ENCODE measurements at places on chromosomes 5 and 9.

DNA sequence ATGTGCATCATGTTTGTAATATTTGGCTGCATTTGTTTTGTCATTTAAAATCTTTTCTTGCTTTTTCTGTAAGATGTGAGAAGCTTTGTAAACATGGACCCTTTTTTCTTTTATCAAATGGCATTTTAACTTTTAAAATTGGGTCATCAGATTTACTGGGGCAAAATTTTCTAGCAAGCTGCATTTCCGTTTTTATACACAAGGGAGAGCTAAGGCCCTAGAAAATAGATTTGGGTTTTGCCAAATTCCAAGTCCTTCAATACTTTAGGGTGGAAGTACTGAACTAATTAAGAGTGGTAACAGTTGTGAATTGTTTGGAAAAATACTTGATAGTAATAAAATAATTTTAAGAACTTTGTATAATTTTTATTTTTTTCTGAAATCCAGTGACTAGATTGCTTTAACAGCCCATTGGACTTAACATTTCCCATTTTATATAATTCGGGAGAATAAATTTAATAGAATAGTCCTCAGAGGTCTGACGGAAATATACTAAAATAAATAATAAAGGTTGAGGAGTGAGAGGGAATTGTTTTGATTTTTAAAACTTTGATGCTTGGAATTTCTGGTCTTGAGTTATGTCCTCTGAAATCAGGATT lies 117.4 kb downstream of the SMARCA2 start:
- peak; percentile 35 for DNase-seq

DNA sequence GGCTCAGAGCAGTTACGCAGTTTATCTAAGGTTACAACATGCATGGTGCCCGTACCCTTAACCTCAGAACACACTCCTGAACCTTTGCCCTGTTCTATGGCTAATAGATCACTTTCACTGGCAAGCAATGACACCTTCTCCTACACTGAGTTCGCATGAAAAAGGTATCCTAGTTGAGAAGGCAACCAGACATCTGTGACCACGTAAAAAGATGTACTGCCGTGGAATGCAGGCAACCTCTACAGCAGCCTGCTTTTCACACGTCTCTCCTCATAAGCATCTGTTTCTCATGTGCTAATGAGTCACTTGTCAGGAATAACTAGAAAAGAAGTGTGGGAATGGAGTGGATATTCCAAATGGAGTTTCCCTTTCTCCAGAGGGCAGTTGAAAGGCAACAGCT lies 71.4 kb downstream of the FBXO38 start:
- DNase-seq = peak; percentile 86

DNA sequence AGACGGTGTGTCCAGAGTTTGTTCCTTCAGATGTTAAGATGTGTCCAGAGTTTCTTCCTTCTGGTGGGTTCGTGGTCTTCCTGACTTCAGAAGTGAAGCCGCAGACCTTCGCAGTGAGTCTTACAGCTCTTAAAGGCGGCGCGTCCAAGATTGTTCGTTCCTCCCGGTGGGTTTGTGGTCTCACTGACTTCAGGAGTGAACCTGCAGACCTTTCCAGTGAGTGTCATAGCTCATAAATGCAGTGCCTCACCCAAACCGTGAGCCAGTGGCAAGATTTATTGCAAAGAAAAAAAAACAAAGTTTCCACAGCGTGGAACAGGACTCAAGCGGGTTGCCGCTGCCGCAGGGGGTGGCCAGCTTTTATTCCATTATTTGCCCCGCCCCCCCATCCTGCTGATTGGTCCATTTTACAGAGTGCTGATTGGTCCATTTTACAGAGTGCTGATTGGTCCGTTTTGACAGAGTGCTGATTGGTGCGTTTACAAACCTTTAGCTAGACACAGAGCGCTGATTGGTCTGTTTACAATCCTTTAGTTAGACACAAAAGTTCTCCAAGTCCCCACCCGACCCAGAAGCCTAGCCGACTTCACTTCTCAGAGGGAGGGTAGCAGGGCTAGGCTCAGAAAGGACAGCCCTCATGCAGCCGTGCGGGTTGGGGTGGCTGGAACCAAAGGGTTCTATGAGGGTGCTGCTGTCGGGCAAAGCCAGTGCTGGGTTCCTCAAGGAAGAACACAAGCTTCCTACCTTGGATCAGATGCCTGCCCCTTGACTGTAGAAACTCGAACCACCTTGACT lies 9.1 kb upstream of the RNF130 start:
- DNase-seq = no peak

DNA sequence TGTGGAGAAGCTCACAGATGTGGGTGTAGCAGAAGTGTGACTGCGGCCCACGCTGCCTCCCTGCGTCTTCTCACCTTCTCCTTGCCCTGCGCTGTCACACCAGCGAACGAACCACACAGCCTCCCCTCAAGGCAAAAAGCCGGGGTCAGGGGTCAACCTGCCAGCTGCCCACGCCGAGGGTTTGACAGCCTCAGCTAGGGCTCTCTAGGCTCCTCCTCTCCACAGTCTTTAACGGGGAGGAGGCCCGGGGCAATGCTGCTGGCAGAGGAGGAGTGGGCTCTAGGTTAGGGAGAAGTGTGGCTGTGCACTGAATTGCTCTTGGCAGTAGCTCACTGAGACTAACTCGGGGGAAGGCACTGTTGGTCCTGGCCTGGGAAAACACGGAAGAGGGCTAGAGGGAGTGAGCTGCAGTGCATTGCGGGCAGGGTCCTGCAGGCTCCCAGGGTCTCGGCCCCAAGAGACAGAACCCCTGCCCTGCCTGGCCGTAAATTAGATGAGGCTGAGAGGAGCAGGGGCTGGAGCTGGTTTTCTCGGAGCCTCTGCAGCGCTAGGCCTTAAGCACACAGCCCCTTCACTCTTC lies 4.2 kb upstream of the TRIM52 start:
- DNase-seq = no peak

- peak; percentile 56 for DNase-seq
These were observed 187.2 kb upstream of the ZNF462 start for GRCh38 chr9:106675780-106676179.

DNA sequence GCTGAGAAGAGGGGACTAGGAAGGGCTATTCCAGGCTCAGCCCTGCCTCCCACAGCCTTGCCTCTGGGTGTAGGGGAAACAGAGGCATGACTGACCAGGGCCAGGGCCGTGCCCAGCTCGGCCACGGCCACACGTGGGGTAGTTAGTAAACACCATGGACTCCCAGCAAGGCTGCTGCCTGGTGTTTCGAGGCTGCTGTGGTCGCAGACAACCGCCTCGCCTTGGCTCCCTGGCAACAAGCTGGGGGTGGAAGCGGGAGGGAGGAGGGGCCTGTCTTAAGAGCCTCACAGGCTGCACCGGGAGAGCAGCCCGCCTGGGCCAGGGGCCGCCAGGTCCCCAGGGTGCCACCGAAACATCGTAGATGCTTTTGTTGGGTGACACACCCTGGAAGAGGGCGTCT lies 90.2 kb upstream of the CACNA1B start:
- DNase-seq = no peak

DNA sequence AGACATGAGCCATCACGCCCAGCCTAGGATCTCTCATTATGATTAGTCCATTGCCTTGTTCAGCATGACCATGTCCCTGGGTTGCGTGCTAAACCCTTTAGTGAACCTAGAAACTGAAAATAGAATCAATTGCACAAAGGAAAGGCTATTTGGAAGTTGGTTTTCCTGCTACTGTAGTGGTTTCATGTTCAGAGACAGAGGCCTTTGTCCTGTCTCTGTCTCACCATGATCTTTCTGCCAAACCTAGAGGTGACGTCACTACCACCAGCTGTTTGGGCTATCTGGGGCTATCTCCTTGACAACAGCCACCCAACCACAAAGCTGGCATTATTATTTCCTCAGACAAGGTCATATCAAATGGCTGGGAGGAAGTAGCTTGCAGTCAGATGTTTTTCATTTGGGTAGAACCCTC lies 4.0 kb upstream of the CDK5RAP2 start:
- DNase-seq = peak; percentile 66

GRCh38 chr5:96483878-96484277 lies 50.8 kb upstream of the PCSK1 start:
- DNase-seq = peak; percentile 71

All from renal cortical epithelial cell (primary cell).